ENCODE measurements at places on chromosomes 13 and 19.

DNA sequence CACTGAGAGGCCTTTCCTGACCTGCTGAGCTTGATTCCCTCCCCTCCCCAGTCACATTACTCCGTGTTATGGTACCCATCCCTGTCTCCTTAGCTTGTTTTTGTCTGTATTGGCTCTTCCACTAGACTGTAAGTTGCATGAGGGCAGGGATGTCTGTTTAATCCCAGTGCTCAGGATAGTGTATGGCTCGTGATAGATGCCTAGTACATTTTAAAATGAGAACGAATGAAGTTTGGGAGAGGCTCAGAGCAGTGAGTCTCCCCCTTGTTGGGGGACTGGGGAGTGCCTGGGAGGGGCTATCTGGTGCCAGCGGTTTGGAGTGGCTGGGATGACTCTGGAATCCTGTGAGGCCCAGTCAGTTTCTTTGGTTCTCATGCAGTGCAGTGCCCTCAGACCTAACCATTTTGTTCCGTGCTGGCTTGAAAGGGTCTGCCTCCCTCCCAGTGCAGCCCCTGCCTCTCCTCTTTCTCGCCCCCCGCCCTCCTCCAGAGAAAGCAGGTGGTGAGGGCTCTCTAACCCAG lies 35.5 kb downstream of the ACTN4 start:
- DNase-seq = no peak

DNA sequence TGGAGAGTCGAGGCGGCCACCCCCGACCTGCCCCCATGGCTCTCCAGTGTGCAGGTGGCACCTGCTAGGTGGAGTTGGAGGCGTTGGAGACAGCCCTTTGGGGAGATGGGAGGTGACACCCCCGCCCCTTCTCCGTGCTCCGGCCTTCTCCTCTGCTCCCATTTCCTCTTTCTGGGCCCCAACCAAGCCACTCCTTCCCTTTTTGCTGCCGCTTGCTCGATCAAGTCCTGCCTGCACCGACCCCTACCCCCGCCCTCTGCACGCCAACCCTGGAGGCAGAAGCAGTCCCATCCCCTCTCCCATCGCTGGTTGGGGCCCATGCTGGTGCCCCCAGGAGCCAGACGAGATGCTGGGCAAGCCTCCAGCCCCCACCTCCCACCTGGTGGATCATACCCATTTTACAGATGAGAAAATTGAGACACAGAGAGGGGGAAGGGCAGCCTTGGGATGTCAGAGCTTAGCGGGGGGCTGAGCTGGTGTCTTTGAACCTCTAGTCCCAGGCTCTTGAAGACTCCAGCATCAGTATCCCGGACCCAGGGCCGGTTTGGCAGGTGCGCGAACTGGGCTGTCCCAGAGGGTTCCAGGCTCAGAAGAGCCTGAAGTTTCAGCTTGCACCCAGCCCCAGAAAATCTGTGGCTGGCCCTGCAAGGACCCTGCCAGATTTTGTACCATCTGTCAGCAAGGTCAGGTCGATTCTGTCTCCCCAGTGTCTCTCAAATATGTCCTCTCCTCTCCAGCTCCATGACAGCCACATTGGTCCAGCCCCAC lies 10.3 kb downstream of the GNA15 start:
- no peak for DNase-seq

DNA sequence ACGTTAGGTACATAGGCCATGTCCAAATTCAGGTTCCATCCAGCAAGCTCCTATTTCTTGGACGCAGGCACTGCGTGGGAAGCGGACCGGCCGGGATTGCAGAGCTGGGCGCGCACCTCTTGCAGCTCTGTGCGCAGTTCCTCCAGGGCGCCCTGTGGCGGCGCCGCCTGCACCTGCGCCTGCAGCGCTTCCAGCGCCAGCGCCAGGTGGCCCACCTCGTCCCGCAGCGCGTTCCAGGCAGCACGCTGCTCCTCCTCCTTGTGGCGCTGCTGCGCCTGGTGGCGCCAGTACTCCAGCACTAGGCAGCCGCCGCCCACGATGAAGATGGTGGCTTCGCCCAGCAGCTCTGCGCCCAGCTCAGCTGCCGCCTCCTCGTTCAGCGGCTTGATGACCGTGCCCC lies 31.1 kb downstream of the OPA3 start:
- DNase-seq = no peak

DNA sequence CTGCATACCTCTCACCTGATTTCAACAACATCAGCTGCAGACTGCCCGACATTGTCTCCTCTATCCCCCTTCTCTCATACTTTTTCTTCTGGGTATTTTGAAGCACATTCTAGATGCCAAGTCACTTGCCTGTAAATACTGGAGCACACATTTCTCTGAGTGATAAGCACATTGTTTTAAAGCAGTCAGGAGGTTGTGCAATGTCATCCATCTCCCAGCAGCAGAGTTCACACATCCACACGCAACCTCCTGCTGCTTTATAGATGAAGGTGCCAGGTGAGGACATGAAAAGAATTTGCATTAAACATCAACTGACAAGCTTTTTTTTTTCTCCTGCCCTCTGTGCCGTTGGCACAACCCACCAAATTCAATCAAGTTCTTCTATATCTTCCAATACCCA lies 5.5 kb downstream of the UPK1A start:
- DNase-seq = no peak

DNA sequence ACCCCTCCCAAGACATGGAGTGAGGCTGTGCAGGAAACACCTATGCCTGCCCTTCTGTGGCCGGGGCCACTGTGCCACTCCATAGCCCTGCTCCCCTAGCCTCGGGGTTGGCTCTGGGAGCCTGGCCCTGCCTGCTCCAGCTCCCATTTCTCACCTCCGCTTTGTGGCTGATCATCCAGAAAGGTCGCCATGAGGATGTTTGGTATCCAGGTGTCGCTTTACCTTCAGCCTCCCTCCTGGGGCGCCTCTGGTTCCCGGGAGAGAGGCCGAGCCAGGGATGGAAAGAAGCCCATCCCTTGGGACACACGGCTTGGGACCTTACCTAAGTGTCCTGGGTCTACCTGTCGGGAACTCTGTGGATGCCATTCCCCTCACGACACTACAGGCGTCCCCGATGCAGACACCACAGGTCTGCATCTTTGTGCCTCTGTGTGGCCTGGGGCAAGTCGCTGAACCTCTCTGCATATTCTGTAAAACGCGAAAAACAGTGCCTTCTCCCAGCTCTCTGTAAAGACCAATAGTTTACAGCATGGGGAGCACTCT lies 3.4 kb upstream of the MCF2L start:
- DNase-seq = no peak

- DNase-seq = no peak
These were observed 29.6 kb downstream of the ACTN4 start for GRCh38 chr19:38676878-38677646.

GRCh38 chr13:69423844-69424243 lies 683.8 kb upstream of the ATXN8OS start:
- DNase-seq = no peak

GRCh38 chr13:110637275-110637674 lies 21.9 kb downstream of the NAXD start:
- no peak for DNase-seq

DNA sequence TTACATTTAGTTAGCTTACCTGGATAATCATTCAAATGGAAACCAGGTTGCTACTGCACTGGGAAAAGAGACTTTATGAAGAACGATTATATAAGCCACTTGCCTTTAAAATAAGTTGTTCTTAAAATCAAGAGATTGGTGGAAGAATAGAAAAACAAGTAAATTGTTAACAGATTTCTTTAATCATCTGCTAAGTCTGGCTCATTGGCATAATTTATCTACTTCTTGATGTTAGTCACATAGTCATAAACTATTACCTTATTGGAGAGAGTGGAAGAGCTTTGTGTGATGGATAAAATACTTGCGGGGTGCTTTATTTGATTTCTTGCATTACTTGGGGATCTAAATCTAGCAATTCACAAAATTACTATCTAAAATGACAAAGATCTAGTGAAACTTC lies 6.8 kb downstream of the LSM14A start:
- DNase-seq = no peak

DNA sequence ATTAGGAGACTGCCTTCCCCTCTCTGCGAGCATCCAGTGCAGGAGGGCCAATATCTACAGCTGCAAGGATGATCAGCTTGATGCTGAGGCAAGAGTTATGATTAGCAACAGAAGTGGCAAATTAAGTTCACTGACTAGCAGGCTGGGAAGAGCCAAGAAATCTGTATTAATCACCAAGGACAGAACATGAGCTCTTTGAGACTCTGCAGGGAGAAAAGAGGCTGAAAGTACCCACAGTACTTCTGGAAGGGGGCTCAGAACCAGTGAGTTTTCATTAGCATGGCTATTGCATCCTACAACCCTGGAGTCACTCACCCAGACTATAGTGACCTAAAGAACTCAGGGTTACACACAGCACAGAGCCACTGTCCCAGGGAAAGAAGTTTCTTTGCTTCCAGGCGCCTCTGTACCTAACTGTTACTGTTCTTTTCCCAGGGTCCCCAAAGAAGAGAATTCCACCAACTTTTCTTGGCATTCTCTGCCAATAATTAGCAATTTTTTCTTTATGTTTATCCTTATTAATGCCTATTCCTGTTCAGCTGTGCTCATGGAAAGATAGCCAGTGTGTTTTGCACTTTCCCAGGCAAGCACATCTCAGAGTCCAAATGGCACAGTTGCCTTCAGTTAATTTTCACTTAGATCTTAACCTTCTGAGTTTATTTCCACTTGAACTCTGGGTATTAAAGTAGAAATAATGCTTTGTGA lies 25.8 kb upstream of the MEDAG start:
- DNase-seq = no peak

GRCh38 chr19:18062028-18062427 lies 24.7 kb downstream of the IL12RB1 start:
- DNase-seq = no peak

All from activated naive CD4-positive, alpha-beta T cell treated with anti-CD3 and anti-CD28 coated beads, Interleukin-2, amount 50 U/mL, for 72 hours (primary cell).